NCI-H1930 (cell line): ENCODE measurements at places on chromosomes 1 and 21.

- no peak for DNase-seq
Observed at GRCh38 chr21:38054334-38054733, 138.1 kb upstream of the KCNJ6 start.

DNA sequence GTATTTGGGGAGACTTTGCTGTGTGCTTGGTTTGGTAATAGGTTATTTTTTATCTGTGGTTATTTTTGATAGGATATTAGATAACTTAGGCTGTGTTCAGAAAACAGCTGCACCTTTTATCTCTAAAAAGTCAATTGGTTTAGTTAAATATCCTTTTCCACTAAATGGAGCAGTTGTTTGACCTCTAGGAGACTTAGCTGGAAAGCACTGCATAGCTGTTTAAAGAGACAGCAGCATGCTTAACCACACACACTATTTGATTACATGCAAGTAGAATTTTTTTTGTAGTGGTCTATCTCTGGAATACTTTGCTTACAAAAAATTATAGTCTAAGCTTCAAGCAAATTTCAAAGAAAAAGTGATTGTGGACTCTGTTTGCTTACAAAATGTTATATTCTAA lies 6.5 kb upstream of the PALMD start:
- no peak for DNase-seq

GRCh38 chr1:118918230-118918939 lies 69.8 kb downstream of the TBX15 start:
- no peak for DNase-seq

GRCh38 chr1:155471026-155471425 lies 91.6 kb downstream of the ASH1L start:
- DNase-seq = no peak

- DNase-seq = no peak
Observed at GRCh38 chr21:14613486-14614224, 67.5 kb upstream of the SAMSN1 start.

- no peak for DNase-seq
Observed at GRCh38 chr1:67732750-67733151, 47.8 kb downstream of the GADD45A start.

- DNase-seq = no peak
Observed at GRCh38 chr1:67332653-67333529, 25.2 kb downstream of the IL12RB2 start.

- DNase-seq = no peak
Observed at GRCh38 chr1:186904361-186904760, 75.6 kb downstream of the PLA2G4A start.

GRCh38 chr1:245131026-245131393 lies 23.8 kb upstream of the KIF26B start:
- DNase-seq = no peak

DNA sequence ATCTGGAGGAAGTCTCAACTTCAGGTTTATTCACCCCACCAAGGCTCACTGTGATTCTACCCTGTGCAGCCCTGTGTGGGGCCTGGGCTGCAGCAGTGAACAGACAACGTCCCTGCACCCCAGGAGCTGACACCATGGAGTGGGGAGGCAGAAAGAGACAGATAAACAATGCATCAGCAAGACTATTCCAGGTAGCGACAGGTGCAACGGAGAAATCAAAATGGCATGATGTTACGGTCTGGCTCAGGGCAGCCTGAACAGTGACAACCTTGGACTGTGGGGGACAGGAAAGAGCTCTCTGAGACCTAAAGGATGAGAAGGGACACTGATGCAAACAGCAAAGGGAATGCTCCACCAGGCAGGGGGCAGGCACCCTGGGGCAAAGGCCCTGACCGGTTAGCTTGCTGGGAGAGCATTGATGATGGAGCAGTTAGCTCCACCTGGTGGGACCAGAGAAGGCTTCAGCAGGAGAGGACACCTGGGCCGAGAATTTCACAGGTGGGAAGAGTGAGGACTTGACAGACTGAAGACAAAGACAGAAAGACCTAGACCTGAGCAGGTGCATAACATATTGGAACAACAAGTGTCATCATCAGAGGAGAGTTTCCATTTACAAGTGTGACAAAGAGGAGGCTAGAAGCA lies 589.9 kb downstream of the MATN1 start:
- DNase-seq = no peak

GRCh38 chr1:241717975-241718374 lies 65.9 kb downstream of the WDR64 start:
- peak; percentile 10 for DNase-seq

GRCh38 chr1:156601122-156601830 lies at the start of gene GPATCH4:
Gene GPATCH4, minus strand, starts transcription at chr1:156601479.
- DNase-seq = peak; percentile 78

DNA sequence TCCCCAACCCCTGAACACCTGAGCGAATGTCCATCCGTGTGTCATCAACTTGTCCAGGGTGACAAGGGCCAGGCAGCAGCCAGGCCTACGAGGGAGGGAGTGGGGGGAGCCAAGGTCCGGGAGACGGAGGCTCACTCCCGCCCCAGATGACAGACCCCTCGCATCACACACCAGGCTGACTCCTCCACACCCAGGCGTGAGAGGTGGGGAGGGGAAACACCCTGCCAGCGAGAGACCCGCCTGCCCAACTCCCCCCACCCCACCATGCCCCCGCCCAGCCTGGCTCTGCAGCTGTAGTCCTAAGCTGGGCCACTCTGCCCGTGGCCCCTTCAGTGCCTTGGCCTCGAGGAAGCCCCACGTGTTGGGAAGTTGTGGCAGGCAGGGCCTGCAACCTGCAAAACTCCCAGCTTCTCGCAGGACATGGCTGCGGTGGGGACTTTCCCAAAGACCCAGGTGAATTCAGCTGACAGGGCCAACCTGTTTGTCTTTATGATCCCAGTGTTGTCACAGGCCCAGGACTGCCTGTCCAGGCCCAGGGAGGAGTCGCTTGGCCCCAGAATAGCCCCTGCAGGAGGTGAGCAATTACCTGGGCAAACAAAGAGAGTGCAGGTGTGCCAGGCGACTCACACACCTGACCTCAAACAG lies 62.9 kb downstream of the RIPK4 start:
- DNase-seq = no peak

DNA sequence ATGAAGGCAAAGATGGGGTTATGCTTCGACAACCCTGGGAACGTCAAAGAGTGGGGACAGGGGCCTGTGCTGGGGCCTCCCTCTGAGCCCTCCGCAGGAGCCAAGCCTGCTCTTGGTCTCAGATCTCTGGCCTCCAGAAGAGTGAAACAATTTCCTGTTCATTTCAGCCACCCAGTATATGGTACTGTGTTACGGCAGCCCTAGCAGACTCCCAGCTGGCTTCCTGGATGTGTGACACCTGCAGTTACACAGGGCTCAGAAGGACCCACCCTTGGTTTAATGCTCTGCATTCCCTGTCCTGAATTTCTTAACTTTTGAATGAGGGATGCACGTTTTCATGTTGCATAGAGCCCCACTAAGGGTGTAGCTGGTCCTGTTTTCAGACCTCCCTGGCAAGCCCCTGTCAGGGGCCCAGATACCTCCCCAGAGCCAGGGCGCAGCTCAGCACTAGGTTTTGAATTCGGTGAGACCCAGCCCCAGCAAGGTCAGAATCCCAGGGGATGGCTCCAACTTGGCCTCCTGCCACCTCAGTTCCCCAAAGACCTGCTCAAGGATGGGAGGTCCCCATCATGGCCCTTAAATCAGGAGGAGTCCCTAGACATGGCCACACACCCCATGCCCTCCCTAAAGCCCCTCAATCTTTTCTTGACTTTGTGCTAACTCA lies 79.0 kb upstream of the IFFO2 start:
- no peak for DNase-seq

DNA sequence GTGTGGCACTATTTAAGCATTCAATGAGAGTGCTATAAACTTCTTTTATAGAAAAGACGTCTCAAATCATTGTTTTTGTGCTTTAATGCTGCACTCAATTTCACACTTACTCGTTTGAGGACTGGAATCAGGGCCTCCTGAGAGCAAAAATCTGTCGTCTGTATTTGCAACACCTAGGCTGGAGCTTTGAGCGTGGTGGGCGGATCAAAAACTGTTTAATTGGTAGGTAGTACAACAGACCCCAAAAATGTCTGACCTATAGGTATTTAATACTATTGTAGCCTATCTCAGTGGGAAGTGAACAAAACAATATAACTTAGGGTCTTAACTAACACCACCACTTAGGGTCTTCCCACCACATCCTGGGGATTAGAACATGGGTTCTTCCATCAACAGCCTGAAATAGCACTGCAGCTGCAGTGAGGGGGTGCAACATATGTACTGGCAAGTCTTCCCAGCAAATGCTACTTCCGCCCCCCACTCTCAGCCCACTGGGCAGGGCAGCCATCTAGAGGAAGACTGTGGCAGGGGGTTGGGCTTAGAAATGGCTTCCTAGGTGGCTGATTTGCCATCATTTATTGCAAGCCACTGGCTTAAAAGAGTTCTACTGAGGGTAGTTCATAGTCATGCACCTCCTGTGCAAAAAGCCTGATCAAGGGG lies 48.3 kb downstream of the CD46 start:
- no peak for DNase-seq

- DNase-seq = peak; percentile 21
Observed at GRCh38 chr1:236142253-236143103, at the start of gene GPR137B. Gene GPR137B, plus strand, starts transcription at chr1:236142539. Its CDS starts 84 bp downstream, at chr1:236142623.

DNA sequence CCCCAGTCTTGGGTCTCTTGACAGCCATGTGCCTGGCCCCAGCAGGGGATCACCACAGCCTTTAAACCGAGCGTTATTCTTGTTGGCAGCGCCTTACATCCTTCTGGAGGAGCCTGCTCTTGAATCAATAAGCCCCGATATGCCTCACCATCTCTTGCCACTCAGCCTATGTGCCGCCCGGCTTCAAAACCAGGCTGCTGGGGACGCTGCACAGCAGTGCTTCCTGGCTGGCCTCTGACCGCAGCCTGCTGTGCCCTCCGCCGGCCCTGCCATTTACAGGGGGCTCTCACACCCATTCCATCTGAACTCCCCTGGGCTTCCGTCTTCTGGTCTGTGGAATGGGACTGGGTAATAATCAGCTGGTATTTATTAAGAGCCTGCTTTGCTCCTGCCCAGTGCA lies 3.0 kb upstream of the PEX10 start:
- no peak for DNase-seq

DNA sequence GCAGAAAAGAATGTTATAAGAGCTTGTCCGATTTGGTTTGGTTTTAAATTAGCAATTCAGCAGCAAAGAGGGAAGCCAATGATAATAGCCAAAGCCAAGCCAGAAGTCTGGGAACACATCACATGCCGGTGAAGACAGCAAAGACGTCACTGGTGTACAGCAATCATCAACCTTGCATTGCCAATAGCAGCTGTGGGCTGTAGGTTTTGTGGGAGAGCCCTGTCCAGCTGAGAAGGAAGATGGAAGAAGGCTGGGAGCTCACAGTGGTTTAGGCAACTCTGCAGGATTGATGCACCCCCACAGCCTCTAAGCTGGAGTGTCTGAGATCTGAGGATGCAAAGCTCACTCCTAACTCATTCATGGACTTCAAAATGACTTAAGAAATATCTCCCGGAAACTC lies 338.7 kb downstream of the SIPA1L2 start:
- DNase-seq = no peak

DNA sequence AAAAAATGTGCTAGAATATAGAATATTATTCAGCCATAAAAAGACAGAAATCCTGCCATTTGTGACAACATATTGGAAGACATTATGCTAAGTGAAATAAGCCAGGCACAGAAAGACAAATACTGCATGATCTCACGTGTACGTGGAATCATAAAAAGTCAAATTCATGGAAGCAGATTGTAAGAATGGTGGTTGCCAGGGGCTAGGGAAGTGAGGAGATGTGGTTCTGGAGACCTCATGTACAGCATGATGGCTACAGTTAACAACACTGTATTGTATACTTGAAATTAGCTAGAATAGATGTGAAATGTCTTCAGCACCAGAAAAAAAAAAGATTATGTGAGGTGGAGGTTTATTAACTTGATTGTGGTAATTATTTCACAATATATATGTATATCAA lies 166.4 kb downstream of the ZZZ3 start:
- no peak for DNase-seq

DNA sequence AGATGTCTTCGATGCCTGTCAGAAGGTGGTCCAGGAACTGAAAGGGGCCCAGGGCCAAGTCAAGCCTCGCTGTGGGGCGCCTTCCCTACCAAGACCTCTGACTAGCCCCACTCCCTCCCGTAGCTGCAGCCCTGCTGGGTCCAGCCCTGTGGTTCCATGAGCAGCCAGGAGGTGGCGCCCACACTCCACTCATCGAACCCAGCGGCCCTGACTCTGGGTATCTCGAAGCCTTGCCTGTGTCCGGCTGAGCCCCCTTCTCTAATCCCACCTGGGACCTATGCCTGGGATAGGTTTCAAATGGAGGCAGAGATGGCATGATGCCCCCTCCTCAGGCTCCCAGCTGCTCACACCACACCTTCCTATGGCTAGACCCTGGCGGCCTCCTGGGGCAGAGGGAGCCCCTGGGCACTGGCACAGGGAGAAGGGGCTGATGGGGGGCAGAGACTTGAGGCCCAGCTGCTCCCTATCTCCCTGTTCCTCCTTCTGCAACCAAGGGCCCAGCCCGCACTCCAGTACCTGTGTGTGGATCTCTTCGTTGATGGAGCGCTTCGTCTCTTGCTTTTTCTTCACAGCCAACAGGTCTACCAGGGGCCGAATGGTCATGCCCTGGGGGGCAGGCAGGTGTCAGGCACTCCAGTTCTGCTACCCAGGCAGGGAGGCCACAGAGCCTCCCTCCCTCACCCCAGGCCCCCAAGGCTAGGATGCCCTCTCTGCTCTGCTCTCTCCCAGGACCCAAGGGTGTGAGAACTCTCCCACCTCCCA lies 52.0 kb downstream of the SLC9A1 start:
- peak; percentile 29 for DNase-seq

GRCh38 chr21:38774152-38774551 lies 31.6 kb upstream of the ETS2 start:
- no peak for DNase-seq

- DNase-seq = no peak
Observed at GRCh38 chr21:35855484-35855883, 204.8 kb downstream of the SETD4 start.

DNA sequence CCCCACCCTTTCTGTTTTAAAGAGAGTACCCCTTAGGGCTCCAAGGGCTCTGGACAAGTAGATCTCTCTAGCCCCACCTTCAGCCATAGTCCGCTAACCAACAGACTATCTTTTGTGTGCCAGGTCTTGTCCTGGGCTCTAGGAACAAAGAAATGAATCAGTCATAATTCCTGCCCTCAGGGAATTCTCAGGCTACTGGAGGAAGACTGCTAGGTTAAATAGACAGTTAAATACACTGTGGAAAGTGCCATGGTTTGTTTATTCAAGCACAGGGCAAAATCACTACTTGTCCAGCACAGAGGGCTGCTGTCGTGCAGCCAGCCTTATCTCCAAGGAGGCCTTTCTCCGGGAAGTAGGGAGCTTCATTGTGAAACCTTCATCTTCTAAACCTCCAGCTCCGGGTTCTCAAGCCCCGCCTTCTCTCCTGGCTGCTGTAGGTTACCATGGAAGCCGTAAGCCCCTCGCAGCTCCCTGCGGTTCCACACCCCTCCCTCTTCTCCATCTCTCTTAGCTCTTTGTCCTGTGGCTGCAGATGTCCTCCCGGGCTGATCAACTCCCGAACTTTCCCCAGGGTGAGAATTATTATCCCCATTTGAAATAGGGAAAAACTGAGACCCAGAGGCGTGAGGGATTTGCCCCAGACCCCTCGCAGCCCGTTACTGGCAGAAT lies 29.8 kb downstream of the SHISAL2A start:
- DNase-seq = no peak

GRCh38 chr1:158053276-158053675 lies 59.8 kb downstream of the KIRREL1 start:
- no peak for DNase-seq

- no peak for DNase-seq
Observed at GRCh38 chr1:67616394-67616985, 68.5 kb upstream of the GADD45A start.
